ENCODE measurements at places on chromosomes 7 and 10.

DNA sequence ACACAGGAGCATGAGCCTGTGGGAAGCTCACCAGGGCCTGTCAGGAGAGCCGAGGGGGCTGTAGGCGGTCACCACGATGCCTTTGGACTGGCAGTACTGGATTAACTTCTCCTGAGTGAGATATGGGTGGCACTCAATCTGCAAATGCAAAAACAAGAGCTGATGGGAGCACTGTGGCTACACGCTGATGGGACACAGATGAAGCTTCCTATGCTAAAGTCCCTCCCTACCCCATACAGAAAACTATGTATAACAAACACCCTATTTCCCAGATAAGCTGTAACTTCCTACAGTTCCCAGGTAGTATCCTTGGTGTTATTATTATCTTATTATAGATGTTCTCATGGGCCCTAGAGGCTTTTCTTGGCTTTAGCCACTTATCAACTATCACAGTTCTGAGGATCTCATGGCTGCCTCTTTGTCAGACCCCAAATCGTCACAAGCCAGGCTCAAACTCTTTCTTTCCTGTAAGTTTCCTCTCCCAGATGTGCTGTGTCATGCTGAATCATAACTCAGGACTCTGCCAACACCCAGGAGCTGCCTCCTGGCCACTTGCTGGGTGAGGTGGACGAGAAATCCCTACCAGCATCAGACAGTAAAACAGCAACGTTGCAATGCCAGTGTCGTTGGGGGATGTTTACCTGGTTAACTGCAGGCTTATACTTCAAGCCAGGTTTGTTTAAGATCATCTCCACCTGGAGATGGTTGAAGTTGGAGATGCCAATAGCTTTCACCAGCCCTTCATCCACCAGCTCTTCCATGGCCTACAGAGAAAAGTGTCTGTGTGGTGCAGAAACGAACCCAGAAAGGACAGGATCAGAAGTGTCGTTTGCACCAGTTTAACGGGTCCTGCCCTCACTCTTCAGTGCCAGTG lies 10.3 kb downstream of the AKR1B1 start:
- no peak for DNase-seq

DNA sequence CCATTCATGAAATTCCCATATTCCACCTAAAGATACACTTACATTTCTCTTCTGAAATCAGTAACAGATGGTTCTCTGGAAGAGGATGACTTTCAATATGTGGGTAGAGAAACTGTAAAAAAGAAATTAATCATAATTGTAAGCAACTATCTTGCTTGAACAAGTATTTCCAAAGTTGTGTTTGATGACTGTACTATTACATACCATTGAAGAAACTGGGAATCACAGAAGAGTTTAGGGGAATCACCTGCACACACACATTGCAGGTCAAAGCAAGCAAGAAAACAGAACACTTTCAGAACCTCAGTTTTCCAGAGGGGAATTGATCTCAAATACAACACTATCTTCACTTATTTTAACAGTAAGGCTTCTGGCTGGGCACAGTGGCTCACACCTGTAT lies 33.6 kb downstream of the GSAP start:
- no peak for DNase-seq

GRCh38 chr10:1465993-1466764 lies 271.1 kb downstream of the ADARB2 start:
- no peak for DNase-seq

GRCh38 chr7:142463401-142463850 lies 205.6 kb upstream of the PRSS58 start:
- DNase-seq: no peak

DNA sequence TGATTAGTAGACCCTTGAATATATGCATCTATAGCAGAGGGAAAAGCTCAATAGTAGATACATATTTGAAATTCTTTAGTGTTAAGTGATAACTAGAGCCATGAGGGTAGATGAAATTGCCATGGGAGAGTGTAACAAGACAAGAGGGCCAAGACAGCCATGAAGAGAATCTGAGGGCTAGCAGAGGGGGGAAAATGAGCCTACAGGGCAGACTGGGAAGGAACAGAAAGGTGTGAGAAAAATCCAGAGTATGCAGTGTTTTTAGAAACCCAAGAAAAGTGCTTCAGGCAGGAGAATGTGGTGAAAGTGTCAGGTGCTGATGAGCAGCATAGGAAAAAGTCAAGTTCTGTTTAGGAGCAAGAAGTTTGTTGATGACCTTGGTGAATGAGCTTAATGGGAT lies 63.0 kb downstream of the MAPK8 start:
- no peak for DNase-seq
